ENCODE measurements at places on chromosomes 7 and 10. TPM values are rescaled to one million over a fixed set of nuclear protein-coding genes. Genes with fewer than 3 reads are reported as not detected.

C10orf105 gene
- total RNA-seq, result not detected

ADARB2 gene
- not detected for total RNA-seq

NKX6-2 gene
- total RNA-seq, result not detected

NRAP gene
- under 0.01 TPM for total RNA-seq

CRPPA gene
- total RNA-seq, result 1.6 TPM

SPDYE2 gene
- not detected for total RNA-seq

SPDYE1 gene
- total RNA-seq, result not detected

NEUROG3 gene
- total RNA-seq, result not detected

GHRHR gene
- total RNA-seq, result not detected

GRCh38 chr10:72935361-72935760 lies 19.2 kb downstream of the PLA2G12B start:
- DNase-seq, result no peak

DNA sequence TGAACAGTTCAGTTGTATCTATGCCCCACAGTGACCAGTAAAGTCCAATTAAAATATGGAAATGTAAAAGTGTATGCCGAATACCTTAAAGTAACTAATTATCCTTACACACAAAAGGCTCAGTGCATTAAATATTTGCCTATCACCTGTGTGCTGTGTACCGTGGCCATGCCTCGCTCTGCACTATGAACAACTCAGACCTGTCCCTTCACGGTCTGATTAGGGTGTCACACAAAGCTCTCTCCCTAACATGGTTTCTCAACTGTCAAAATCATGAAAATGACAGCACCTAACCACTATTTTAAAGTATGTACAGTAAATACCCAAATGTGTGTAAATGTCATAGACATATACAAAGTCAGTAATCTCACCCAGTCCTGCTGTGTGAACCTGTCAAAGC lies 43.1 kb downstream of the STK17A start:
- no peak for DNase-seq

DNA sequence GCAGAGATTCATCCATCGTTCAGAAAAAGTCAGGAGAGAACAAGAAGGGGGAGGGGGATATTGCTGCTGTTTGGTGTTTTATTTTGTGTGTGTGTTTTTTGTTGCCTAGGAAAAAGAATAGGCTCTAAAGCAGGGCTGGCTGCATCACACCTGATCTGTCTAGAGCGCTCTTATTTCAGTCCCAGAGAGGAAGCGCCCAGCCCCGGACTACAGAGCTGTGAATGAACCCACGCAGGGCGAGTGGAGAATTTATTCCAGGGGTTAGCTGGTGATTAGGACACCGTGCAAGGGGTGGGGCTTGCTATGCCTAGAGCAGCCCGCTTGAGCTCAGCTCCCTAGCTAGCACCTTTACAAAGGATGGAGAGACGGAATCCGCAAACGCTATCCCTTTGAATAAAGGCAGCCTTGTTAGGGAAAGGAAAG lies 621 bp upstream of the FAM13C start:
- DNase-seq, result no peak

GRCh38 chr10:46528675-46529615 lies 27.5 kb downstream of the GPRIN2 start:
- DNase-seq, result no peak

DNA sequence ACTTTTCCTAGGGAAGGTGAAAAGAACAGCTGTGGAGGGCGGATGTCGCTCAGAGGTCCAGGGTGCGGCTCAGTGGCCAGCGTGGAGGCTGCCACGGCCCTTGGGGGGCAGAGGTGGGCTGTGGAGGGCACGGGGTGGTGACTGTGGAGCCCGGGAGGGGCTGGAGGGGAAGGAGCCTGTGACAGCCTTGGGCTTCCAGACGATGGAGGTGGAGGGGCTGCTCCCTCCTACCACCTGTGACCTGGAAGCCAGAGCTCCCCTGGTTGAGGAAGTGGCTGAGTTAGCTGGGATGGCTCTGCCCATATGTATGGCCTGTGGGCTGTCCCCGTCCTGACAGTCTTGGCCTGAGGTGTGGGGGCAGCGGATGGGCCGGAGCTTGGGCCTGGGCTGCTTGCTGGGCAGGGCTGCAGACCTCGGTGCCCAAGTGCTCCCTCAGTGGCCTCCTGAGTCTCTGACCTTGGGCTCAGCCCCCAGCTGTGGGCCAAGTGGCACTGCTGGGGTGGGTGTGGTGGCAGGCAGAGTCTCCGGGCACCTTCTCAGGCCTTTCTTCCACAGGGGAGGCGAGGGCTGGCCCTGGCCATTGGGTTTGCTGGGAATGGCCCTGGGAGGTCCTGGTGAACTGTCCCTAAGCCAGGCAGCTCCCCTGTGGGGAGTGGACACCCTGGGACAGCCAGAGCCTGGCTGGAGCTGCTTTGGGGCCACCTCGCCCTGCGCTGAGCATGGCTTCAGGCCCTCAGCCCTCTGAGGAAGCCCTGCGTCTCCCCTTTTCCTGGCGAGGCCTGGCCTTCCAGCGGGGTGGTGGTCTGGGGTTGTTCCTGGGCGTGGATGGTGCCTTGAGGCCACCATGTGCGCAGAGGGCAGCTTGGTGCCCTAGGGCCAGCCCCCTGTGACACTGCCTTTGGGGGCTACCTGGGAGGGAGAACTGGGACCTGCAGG lies 3.9 kb downstream of the BRI3 start:
- DNase-seq, result no peak

- no peak for DNase-seq
Observed at GRCh38 chr10:92742331-92743228, 52.8 kb downstream of the HHEX start.

DNA sequence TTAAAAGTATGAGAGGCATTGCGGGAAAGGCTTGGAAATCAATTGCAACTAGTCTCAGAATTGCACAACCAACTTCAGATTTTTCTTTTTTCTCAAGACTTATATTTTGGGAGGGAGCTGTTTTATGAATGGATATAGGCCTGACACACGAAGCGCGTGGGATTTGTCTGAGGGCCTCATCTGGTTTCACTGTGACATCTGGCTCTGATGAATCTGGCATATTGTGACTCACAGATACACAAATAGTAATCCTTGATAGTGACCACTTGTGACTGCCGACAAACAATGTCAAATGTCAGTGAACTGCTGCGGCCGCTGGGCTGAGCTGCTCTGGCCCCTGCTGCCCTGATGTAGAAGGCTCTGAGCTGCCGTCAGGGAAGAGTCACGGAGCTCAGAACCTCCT lies 655.1 kb downstream of the INHBA start:
- peak; percentile 89 for DNase-seq

GRCh38 chr10:80462981-80463741 lies 9.1 kb downstream of the TSPAN14 start:
- peak; percentile 64 for DNase-seq

DNA sequence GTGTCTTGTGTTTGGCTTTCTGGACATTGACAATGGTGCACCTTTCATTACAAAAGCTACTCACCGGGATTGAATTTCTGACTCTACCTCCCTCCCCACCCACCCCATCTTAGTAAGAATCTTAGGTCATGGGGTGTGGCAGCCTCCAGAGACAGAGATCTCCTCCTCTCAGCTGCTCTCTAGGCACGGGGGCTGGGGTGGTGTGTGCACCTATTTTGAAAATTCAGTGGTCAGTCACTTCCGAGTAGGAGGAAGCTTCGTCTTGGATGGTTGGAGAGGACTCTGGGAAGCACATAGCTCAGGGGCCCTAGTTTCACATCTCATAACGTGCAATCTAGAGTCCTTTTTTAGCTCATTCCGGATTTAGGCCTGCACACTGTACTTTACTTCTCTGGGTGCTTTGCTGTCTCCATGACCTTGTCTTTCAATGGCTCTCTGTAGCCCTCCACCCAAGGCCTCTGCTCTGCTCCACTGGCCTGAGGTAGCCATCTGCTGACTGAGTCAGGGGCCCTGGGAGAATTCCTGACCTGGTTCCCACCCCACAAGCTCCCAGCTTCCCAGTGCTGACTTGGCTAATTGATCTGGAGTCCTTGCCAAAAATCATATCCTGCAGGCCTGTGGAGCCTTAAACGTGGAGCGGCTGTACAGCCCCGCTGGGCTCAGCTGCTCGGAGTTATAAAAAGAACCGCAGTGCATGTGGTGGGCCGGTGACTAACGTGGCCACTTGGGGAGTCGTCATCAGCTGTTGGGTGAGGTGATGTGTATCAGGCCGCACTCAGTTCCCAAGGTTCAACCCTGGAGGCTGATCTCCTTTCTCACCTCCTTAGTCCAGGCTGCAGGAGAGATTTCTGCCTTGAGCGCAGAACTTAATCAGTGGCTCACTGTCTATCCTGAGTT lies 19.3 kb upstream of the ADAMTS14 start:
- DNase-seq, result peak; percentile 94

GRCh38 chr7:32559480-32559879 lies 64.2 kb downstream of the AVL9 start:
- DNase-seq, result no peak

DNA sequence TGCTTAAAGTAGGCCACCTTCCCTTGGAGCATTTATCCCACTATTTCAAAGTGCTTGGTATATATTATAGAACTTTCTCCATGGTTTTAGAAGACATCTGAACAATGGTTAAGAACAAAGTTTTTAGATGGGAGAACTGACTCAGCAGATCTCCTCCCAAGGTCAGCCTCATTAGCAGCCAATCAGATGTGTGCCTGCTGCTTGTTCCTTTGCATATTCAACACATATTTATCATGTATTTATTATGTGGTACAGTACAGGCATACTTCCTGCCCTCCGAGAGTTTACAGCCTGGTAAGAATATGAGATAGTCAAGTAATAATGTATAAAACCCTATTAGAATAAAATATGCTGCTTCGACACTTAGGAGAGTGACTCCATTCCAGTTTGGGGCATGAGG lies 120.1 kb upstream of the NRP1 start:
- no peak for DNase-seq

DNA sequence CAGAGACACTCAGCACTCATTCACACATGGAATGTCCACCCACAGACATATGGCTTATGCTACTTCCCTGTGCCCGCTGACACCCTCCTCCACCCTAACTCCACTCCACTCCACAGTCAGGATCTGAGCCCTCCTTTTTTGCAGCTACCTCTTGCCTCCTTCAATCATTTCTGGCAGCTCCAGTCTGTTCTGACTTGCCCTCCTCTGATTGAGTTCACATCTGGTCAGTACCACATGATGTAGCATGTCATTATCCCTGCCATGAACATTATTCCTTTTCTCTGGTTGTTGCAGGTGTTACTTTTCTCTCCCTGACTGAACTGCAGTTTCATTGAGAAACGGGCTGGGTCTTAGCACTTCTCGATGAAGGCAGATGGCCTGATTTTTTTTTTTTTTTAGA lies 130.1 kb upstream of the EGR2 start:
- DNase-seq, result no peak

- no peak for DNase-seq
Observed at GRCh38 chr7:87154569-87154968, 2.3 kb downstream of the DMTF1 start.

GRCh38 chr10:101444058-101444898 lies 90.3 kb downstream of the BTRC start:
- DNase-seq, result peak; percentile 4

DNA sequence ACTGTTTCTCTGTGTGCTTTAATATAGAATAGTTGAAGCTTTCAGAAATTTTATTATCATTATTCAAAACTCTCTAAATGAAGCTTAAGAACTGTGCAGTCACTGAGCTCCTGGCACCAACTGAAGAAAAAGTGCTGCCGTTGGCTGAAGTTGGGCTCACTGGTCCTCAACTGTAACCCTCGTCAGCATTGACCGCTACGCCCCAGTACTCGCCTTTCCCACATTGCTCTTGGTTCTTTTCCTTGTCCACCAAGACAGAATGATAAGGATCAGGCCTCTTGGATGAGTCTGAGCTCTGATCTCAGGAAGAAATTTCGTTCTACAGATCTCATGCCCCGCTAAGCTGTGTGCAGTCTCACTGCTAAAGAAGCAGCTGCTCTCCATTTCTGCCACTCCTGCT lies 7.9 kb upstream of the TAF3 start:
- DNase-seq, result no peak

- no peak for DNase-seq
Observed at GRCh38 chr7:80922253-80923049, 3.6 kb upstream of the SEMA3C start.

DNA sequence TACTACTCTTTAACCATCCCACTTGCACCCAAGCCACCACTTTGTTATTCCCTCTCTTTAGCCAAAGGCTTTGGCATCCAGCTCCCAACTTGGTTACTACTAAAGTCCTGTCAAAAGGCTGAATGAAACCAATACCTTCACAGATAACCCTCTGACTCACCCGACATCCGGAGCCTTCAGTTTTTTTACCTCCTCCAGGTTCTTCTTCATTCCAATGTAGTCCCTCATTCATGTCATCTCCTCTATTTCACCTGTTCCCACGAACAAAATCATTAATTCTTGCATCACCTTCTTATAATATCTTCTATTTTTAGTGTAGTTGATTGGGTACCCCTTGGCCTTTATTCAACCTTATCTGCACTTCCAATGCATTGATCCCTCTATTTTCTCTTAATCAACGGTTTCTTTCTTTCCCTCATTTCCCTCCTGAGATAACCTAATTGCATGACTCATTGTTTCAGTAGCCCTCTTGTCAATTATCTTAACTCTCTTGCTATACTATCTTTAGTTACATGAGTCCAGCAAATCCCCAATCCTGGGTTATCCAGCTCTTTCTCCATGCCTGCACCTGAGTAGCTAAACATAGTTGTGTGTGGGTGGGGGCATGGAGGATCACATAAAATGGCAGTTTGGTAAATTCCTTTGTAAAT lies 87.2 kb upstream of the COL1A2 start:
- no peak for DNase-seq

GRCh38 chr10:129833468-129833950 lies 130.6 kb downstream of the EBF3 start:
- no peak for DNase-seq

DNA sequence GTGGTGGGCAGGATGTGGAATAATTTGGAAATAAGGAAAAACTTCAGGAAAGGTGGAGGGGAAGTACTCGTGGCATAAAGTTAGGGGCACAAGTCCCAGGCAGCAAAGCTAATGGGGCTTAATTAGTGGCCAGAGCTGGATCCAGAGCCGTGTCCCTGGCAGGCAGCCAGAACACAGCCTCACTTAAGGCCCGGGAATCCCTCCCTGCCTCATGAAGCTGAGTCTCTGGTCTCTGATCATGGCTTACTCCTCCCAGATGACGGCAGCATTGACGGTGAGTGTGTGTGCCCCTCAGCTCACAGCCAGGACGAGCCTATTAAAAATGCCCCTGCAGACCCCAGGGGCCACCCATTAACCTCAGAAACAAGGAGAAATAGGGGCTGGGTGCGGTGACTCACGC lies 48.2 kb upstream of the NPTX2 start:
- no peak for DNase-seq

DNA sequence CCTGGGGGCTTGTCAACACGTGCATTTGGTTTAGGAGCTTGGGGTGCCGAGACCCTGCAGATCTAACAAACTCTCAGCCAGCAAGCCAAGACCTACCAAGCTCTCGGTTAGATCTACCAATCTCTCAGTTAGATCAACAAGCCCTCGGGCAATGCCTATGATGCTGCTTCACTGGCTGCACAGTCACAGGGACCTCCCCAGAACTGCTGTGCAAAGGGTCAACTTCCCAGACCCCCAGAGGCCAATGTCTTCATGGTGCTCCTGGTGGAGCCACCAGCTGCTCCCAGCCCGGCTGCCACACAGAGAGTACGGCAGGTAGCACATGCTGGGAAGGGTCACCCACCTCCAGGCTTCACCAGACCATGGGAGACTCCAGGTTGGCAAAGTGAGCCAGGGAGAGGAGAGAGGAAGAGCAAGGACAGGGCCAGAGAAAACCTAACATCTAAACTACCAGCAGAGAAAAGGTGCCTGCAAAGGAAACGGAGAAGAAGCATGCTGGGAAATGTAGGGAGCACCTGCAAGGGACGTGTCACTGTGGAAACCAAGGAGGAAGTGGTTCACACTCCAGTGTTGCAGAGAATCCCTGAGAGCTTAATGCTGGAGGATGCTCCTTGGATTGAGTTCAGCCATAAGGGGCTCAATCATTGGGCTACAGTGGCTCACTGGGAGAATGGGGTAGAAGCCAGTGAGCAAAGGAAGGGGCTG lies 51.5 kb upstream of the GDF10 start:
- no peak for DNase-seq

Data from fibroblast of villous mesenchyme (primary cell).